Suppressor macrophage treated with lipopolysaccharide for 1 hour (primary cell): ENCODE measurements at places on chromosomes 11 and 22.
A peak's percentile ranks its signal among the peaks of the same experiment; 100 is the strongest.

- DNase-seq: no peak
These were observed 24.2 kb upstream of the TMEM123 start for GRCh38 chr11:102476812-102477211.

- no peak for DNase-seq
These were observed 7.3 kb upstream of the TP53AIP1 start for GRCh38 chr11:128949791-128950454.

DNA sequence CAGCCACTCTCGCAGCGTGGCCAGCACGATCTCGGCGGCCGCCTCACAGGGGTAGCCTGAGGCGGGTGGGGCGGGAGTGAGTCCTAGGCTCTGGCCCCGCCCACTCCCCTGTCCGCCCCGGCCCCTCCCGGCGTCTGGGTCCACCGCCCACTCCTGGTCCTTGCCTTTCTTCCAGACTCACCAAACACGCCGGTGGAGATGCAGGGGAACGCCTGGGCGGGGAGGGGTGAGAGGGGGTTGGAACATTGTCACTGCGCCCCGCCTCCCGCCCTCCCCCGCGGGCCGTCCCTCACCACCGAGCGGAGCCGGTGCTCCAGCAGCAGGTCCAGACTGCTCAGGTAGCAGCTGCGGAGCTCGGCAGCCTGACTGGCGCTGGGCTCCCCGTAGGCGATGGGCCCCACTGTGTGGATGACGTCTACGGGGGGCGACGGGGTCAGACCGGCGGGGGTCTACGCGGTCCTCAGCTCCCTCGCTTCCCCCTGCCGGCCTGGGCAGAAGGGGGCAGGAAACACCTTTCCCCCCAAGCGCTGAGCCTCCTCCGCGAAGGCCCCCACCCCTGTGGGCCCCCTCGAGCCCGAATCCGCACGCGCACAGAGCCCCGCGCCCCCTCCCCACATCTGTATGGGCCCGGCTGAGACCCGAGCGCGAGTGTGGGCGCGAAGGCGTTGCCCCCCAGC is 13.2 kb downstream of the OTUB1 start:
- peak; percentile 69 for DNase-seq

DNA sequence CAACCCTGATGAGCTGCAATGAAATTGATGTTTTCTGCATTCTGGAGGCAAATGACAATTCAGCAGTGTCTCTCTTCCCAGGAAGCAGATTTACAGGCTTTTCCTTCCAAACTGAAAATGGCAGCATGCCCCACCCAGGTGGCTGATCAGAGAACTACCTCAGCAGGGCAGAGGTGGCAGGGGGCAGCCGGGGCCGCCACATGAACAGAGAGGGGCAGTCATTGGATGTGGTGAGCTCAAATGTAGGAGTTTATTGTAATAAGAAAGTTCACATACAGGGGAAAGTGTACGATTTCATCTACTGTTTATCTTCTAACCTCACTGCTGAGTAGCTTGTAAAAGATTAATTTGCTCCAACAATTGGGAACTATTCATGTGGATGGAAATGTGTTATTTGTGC is 15.7 kb upstream of the PARVA start:
- DNase-seq: no peak

- DNase-seq: no peak
These were observed 169.0 kb downstream of the BUD13 start for GRCh38 chr11:116603728-116604323.

DNA sequence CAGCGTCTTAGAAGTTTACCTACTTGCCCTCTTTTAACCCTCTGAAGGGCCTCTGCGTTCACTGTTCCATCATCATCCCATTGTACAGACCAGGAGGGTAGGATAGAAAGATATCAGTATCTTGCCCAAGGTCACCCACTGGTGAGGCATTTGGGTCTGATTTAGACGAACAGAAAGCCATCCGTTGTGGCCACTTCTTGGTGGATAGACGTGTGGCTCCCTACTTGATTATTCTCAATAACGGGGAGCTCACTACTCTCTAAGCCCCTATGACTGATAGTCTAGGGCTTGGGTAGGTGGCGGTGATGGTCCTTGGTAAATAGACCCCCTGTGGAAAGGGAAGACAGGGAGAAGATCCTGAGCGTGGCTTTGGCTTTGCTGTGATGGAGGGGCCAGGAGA is 28.6 kb upstream of the PRR5 start:
- no peak for DNase-seq

GRCh38 chr11:87529486-87529885 is 491.8 kb downstream of the TMEM135 start:
- no peak for DNase-seq

GRCh38 chr22:34842630-34843029 is 223.3 kb upstream of the ISX start:
- no peak for DNase-seq

DNA sequence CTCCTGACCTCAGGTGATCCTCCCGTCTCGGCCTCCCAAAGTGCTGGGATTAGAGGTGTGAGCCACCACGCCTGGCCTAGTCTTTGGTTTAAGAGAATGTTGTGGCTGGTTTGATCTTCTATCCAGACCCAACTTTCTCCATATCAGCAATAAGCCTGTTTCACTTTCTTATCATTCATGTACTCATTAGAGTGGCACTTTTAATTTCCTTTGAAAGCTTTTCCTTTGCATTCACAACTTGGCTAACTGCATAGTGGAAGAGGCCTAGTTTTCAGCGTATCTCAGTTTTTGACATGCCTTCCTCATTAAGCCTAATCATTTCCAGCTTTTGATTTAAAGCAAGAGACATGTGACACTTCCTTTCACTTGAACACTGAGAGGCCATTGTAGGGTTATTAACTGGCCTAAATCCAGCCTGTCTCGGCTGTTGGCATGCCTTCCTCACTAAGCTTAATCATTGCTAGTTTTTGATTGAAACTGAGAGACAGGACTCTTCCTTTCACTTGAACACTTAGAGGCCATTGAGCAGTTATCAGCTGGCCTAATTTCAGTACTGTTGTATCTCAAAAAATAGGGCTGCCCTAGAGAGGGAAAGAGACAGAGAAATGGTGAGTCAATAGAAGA is 13.1 kb upstream of the RPL3 start:
- DNase-seq: no peak

- DNase-seq: no peak
These were observed 1253.6 kb upstream of the TENM4 start for GRCh38 chr11:80694385-80694784.

GRCh38 chr11:78231962-78232501 is 43.3 kb downstream of the USP35 start:
- DNase-seq: no peak

- DNase-seq: no peak
These were observed 77.4 kb upstream of the CRYBB3 start for GRCh38 chr22:25122136-25122764.

DNA sequence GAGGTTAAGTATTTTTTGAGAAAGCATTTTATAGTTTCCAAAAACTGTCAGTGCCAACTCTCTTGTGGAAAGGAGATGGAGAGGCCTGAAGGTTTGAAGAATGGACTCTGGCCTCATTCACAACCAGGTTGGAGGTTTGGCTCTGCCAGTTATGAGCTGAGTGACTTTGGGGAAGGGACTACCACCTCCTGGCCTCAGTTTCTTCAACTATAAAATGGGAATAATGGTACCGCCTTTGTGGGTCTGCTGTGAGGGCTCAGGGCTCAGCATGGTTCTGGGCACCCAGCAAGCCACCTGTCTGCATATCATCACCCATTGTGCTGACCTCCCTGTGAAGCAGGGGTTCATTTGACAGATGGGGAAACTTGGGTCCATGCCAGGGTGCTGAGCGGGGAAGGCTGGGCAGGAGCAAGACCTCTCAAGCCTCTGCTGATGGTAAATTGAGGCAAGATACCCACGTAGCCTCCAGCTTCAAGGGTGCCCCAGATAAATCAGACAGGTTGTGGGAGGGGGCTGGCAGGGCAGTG is 3.5 kb upstream of the LIF start:
- DNase-seq: no peak

- no peak for DNase-seq
These were observed 72.1 kb upstream of the TCF20 start for GRCh38 chr22:42342426-42343120.

GRCh38 chr11:67632982-67633755 is 3.4 kb upstream of the NUDT8 start:
- DNase-seq: no peak

DNA sequence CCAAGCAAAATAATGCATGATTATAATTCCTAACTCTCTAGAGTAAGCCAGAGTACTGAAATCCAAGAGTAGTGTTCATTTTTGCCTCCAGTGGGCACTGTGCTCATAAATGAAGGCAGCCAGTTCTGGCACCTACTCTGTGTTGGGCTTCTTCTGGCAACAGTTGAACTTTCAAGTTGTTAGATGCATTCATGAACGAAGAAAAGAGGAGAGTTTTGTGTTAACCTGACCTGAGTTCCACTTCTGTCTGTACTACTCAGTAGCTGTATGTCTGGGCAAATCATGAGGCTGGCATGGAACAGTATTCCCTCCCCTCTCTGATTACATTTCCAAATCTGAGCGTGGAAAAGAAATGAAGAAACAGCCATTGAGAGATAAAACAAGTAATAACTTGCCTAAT is 20.3 kb upstream of the TENM4 start:
- no peak for DNase-seq

DNA sequence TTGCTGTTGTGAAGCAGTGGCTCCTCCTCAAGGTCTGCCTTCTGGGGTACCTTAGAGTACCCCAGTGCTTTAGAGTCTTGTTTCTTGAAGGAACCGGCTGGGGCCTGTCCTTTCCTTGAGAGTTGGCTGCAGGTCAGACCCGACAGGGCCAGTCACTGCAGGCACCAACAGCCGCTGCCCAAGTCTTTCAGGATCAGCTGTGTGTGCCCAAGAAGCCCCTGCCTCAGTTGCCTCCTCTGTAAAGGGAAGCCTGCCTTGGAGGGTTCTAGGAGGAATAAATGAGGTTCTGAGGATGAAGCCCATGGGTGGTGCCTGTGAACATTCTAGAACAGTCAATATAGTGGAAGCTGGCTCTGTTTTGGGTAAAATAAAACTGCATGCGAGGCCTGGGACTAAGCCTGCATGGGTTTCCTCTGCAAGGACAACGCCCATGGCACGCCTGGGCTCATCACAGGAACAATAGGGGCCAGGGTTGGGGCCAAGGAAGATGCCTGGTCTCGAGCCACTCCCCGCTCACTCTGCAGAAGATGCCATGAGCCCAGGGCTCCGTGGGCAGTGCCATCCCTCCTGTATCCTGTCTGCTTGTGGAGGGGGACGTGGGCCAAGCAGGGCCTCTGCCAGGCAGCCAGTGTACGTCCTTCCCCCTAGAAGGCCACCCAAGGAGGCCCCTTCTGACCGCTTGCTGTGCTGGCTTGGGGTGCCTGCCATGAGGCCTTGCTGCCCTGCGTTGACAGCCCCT is 81.6 kb downstream of the MED15 start:
- DNase-seq: no peak

DNA sequence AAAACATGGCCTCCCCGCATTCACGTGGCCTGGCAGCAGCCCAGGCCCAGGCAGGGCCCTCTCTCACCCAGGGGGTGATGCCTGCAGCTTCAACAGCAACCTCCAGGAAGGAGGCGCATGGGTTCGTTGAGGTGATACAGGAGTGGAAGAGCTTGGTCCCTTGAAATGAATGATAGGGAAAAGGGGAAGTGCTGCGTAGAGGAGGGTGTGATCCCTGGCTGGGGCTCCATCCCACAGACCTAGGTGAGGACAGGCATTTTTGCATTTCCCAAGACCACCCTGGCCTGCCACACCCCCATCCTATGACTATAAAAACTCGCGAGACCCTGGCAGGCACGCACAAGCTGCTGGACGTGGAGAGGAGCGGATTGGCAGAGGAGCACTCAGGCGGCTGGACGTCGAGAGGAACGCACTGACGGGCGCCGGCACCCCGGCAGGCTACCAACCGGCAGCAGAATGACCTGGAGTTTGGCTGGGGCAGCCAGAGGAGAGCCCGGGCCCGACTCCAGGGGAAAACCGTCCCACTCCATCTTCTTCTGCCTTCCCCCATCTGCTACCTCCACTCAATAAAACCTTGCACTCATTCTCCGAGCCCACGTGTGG is 32.6 kb downstream of the RTN4R start:
- no peak for DNase-seq

DNA sequence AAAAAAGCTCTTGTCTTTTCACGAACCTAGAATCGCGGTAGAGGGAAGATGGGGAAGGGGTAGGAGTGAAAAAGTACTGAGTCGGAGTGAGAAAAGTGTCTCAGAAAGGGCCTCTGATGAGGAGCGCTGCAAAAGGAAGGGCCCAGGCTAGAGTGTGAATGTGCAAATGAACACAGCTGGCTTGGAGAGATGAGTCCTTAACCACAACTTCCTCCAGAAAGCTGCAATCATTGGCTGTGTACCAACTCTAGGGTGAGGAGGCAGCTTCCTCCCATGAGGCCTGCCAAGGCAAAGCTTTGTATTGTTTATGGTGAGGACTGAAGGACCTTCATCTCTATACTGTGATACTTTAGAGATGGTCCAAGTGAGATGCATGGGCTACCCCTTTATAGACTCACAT is 566.9 kb upstream of the ANO5 start:
- peak; percentile 89 for DNase-seq

DNA sequence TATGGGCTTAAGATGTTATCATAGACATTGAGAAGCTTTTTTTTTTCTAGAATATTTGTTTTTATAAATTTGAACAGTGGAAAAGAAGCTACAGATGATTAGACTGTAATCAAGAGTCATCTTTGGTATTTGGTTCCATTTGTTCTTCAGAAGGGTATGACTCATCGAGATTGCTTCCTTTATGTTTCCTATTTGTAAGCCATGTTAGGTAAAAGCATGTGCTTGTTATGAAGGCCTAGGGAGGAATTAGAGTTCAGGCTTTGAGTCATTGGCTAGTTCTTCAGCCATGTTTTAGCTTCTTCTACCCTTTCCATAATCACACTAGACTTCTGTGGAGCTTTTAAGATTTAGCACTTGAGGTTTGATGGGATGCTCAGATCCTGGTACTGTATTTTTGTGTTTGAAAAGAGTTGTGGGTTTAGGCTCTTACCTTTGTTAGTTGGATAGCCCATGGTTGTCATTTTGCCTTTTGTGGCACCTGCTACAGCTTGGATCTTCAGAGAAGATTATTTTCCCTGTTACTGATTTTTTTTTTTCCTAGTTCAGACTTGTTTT is 44.3 kb downstream of the POLD3 start:
- DNase-seq: peak; percentile 83

DNA sequence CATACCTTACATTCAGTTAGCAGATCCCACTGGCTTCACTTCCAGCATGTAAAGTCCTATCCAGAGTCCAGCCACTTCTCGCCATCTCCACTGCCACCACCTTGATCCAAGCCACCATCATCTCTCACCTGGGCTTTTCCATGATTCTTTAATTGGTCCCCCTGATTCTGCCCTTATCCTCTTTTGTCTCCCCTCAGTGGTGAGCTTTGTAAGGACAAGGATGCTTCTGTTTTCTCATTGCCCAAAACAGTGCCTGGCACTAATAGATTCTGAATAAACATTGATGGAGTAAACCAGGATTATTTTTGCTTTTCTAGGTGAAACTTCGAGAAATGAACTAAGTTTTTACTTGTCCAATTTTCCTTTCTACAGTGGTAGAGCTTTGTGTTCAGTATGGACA is 4.4 kb downstream of the POLA2 start:
- no peak for DNase-seq

DNA sequence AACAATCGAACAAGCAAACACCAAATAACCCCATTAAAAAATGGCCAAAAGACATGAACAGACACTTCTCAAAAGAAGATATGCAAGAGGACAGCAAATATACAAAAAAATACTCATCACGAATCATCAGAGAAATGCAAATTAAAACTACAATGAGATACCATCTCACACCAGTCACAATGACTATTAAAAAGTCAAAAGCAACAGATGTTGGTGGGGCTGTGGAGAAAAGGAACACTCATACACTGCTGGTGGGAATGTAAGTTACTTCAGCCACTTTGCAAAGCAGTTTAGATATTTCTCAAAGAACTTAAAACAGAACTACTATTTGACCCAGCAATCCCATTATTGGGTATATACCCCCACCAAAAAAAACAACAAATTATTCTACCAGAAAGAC is 51.3 kb upstream of the FLI1 start:
- DNase-seq: no peak

- peak; percentile 16 for DNase-seq
These were observed 37.6 kb downstream of the MS4A2 start for GRCh38 chr11:60125956-60126585.
